ENCODE measurements at places on chromosomes 6 and 20.

- no peak for DNase-seq
These were observed 8.7 kb downstream of the FNDC11 start for GRCh38 chr20:63562461-63563224.

- no peak for DNase-seq
These were observed 20.0 kb upstream of the CDH22 start for GRCh38 chr20:46328200-46328882.

GRCh38 chr6:44680202-44680720, 292.8 kb downstream of the CDC5L start:
- DNase-seq = no peak

DNA sequence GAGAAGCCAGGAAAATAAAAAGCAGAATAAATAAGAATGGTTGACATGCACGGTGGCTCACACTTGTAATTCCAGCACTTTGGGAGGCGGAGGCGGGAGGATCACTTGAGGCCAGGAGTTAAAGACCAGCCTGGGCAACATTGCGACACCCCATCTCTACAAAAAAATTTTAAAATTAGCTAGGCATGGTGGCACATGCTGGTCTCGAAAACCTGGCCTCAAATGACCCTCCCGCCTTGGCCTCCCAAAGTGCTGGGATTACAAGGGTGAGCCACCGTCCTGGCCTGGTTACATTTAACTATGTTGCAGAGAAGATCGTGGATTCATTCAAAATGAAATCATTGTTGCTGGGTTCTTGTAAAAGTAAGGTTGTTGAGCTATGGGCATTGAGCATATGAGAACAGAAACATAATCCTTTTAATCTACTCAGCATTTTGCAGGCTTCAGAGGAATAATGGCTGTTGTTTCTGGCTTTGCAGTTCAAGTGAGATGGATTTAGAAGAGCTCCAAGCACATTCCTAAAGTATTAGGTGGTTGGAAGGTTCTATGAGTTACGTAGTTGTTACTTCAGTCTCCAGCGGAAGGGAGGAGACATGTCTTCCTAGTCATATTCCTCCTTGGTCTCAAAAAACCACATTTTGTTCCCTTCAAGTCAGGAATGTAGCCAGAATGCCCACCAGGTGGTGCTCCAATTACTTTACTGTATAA, 45.6 kb upstream of the RAB23 start:
- peak; percentile 99 for DNase-seq

GRCh38 chr20:42309050-42309449, 690.9 kb upstream of the CHD6 start:
- no peak for DNase-seq

GRCh38 chr6:100612094-100612493, 147.4 kb upstream of the SIM1 start:
- no peak for DNase-seq

GRCh38 chr6:33761922-33762629, 15.4 kb upstream of the IP6K3 start:
- DNase-seq = no peak

GRCh38 chr6:47483853-47484546, 6.4 kb downstream of the CD2AP start:
- DNase-seq = no peak

GRCh38 chr6:135667691-135668455, 170.3 kb upstream of the AHI1 start:
- DNase-seq = peak; percentile 41

DNA sequence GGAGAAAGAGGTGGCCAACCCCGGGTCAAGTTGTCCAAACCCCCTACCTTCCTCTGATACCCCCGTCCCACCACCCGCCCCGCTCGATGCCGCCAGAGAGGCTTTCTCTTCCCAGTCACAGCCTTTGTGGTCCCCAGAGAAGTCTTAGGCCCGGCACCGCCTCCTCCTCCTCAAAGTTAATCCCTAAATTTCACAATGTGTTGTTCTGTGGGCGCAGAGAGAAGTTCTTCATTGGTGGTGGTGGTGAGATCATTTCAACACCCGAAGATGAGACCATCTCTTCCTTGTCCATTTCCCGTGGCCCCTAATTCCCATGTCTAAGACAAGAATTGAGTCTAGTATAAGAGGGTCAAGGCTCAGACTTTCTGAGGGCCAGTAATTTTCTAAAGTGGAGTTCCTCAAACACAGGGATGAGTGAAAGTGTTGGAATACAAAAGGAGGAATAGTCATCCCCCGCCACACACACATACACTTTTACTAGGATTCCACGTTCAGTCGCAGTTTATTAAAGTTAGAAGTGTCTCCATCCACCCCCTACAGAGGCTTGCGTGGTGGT, 10.4 kb downstream of the TRIM31 start:
- peak; percentile 54 for DNase-seq

- peak; percentile 78 for DNase-seq
These were observed 124.4 kb upstream of the NUP153 start for GRCh38 chr6:17831135-17831534.
